Adrenal gland (tissue), 19 donors: ENCODE measurements at places on chromosomes 1 and 21. TPM values are rescaled to one million over a fixed set of nuclear protein-coding genes. Genes with fewer than 3 reads are reported as not detected.

Gene CFAP57
- 1.3 TPM for polyA plus RNA-seq

Gene PHACTR4
- polyA plus RNA-seq: 44.8 TPM

Gene CASQ1
- 0.17 TPM for polyA plus RNA-seq

Gene LAD1
- polyA plus RNA-seq: not detected

Gene DCDC2B
- polyA plus RNA-seq: not detected

Gene SLAMF9
- polyA plus RNA-seq: not detected

Gene PODN
- polyA plus RNA-seq: 6.4 TPM

Gene KLF17
- polyA plus RNA-seq: 1.5 TPM

Gene KANK4
- polyA plus RNA-seq: 0.40 TPM

Gene CD101
- 6.1 TPM for polyA plus RNA-seq

Gene SPRR1B
- polyA plus RNA-seq: 0.80 TPM

Gene ITLN2
- not detected for polyA plus RNA-seq

Gene PGBD5
- 1.5 TPM for polyA plus RNA-seq

Gene BCAN
- 24.9 TPM for polyA plus RNA-seq

Gene CCDC28B
- polyA plus RNA-seq: 3.4 TPM

Gene PTPN7
- 15.0 TPM for polyA plus RNA-seq

Gene CACHD1
- polyA plus RNA-seq: 14.8 TPM

Gene MNDA
- 5.7 TPM for polyA plus RNA-seq

Gene RNF186
- not detected for polyA plus RNA-seq

Gene NOS1AP
- polyA plus RNA-seq: 2.1 TPM

Gene SH3D21
- polyA plus RNA-seq: 18.4 TPM

Gene KCNJ9
- 0.24 TPM for polyA plus RNA-seq

Gene AMY2A
- polyA plus RNA-seq: not detected
